Motor neuron (in vitro differentiated cells): ENCODE measurements at places on chromosomes 4 and X.

DNA sequence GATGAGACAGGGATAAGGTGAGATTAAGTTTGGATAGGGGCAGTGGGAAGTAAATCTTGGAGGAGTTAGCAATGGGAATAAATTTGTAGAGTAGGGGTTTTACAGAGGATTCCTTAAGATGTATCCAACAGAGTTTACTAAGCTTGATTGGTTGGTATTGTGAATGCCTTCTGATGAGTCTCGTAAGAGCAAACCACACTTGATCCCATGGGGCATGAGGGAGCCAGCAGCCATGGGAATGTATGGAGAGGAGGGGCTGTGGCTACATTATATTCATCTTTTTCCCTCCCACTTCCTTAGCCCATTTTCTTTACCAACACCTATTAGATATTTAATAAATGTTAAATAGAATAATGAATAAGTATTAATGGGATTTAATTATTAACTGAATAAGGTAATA, 126.6 kb upstream of the NDST3 start:
- ATAC-seq, result no peak

GRCh38 chr4:147981305-147981704, 249.4 kb downstream of the ARHGAP10 start:
- no peak for ATAC-seq

DNA sequence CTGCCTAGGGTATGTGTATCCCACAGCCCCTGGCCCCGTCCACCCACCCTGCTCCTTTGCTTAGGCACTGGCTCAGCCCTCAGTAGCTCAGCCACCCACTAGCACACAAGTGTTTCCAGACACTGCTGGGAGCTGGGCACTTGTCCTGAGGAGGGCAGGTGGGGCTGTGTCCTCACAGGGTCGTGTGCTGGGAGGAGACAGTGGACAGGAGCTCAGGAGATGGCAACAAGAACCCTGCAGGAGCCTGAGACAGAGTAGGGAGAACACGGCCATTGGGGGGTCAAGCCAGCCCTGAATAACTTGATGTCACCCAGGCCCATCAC, 5.5 kb upstream of the CPLX1 start:
- ATAC-seq, result no peak

GRCh38 chrX:44898411-44899221, 25.6 kb downstream of the KDM6A start:
- peak; percentile 17 for ATAC-seq

DNA sequence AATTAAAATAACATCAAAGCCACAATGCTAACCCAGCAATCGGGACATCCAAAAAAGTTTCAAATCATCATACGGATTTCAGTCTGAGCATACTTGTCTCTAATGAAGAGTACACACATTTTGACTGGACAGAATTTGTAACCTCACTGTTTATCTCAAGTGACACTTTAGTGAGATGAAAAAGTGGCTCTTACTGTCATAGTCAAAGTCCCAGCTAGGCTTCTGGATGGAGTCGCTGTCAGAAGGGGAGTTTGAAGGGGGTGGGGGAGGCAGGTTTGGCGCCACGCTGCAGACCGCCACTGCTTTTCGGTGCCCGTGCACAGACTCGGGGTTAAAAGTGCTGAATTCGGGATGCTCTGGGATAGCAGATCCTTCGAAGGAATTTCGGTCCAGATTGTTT, 41.0 kb upstream of the MTNR1A start:
- ATAC-seq, result no peak

DNA sequence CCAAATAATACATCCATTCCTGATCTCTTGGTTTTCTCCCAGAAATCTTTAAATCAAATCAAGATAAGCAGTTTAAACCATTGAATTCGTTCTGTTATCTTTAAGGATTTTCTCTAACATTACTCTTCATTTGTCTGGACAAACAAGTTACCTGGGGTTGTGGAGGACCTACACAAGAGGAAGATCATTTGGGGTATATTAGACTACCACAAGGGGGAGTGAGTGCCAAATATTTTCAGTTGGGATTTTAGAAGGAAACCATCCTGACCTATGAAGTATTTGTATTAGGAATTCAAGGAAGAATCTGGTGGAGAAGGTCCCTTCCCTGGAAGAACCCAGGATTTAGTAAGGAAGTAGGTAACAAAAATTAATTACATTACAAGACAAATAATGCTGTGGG, 12.0 kb upstream of the DCHS2 start:
- peak; percentile 53 for ATAC-seq

- ATAC-seq, result no peak
These were observed 15.0 kb downstream of the AGA start for GRCh38 chr4:177427192-177427591.

DNA sequence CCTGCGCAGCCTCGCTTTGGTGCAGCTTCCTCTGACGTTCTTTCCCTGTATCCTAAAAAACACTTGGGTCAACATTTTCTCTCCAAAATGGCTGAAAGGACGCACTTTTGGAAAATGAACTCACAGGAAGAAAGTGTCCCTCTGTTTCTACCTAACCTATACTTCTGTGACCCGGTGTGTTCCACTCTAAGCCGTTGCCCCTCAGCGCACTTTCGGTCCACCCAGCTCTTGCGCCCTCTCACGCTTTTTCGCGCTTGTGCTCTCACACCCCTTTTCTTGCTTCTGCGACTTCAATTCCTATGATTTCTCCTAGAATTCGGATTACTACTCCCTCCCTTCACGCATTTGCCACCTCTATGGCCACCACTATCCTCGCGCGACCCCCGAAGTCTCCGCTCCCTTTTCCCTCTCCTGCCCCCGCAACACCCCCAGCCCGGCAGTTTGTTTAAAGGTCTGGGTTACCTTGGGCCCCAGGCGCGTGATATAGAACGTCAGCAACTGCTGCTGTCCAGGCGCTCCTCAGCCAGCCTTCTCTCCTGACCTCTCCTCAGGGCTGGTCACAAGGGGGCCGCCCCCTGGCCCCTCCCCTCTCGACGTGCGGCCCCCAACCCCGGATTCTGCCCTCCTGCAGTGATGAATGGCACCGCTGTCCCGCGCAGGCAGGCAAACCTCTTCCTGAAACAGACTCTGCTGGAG, at the start of gene USP51:
TSS of gene USP51 (minus strand) at position 535 of the 696 bp plus-strand sequence. CDS start 909 bp downstream, outside the sequence.
- peak; percentile 73 for ATAC-seq

- ATAC-seq, result no peak
These were observed 81.7 kb downstream of the EGF start for GRCh38 chr4:109994415-109994827.

DNA sequence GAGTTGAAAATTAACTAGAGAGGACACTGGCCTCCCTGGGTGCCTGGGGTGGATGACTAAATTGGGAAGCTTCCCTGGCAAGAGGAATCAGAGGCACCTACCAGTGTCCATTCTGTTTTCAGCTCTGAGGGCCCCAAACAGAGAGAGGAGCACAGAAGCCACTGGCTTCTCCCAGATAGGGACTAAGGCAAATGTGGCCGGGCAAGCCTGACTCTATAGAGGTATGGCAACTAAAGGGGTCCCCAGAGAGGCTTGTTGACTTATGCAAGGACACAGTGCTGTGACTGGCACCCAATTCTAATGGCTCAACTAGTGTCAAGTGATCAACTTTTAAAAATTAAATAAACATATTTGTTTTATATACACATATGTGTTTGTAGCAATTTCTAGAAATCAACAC, 17.2 kb downstream of the TRPC3 start:
- no peak for ATAC-seq

DNA sequence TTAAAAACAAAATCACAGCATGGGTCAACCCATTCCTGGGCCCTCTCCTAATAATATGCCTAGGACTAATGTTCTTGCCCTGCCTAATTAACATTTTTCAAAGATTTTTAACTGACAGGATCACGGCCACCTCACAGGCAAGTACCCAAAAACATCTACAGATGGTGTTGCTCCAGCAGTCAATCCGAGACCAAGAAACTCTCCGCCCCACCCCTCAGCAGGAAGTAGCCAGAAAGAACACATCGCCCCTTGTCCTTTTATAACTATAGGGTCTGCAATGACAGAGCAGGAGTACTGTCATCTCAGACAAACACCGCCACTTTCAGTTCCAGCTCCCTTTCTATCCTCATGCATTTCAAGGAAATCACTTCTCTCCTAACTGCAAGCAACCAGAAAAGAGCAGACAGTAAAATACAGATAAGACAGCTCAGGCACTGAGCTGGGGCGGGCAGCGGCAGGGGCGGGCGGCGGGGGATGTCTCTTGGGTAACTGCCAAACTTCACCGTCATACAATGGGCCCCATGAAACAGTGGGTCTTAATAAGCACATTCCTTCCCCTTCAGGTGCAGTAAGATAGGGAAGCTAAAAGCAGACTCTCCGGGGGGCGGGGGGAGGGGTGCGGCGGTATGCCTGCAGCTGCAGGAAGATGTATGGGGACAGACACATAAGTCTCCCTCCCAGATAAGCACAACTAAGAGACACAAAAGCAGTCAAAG, 67.4 kb downstream of the ZNF182 start:
- ATAC-seq, result no peak

GRCh38 chrX:69357317-69357716, 146.8 kb upstream of the NALF2 start:
- no peak for ATAC-seq
